ENCODE measurements at places on chromosomes 3 and 15.

DNA sequence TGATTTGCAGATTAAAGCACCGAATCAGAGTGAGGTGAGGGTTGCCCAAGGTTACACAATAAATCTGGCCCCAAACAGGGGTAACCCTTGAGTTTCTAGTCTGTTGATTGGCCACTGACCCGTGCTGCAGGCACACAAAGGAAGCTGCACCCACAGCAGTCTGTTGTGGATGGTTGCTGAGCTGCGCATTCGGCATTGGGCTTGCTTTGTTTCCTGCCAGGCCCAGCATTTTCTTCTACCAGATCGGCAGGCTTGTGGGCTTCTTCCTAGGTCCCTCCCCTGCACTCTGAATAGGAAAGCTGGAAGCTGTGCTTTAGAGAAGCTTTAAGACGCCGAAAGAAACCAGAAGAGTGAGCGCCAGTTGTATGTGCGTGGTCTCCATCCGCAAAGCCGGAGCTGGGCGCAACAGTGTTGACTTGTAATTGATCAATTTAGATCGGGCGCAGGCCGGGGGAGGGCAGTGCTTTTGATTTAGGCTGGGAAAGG is 12.1 kb downstream of the B3GNT5 start:
- no peak for DNase-seq

- DNase-seq = no peak
Measured at GRCh38 chr3:31743331-31744089, 210.8 kb downstream of the STT3B start.

DNA sequence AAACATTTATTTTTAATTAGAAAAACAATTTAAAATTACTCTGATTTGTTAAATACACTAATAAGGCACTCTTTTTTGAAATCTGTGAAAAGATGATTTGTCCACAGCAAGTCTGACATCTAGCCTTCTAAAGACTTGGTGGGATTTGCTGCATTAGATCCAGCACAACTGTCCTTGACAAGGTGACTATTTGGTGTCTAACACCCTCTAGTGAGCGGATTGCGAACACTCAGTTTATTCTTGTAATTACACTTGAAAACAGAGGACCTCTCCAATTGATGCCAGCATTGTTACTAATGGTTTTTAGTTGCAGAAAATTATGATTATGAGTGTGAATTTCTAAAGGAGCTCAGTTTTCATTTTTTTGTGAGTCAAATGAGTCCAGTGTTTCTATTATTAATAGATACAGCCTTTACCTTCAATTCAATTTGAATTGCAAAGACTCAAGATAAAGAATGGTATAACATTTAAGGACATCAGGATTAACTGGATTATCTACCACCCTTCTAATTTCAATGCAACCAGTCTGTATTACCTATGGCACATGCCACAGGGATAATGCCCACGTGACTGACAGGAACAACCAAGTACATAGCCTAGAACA is 29.7 kb upstream of the STRIT1 start:
- DNase-seq = peak; percentile 26

- DNase-seq = no peak
Measured at GRCh38 chr3:129476586-129476985, 36.6 kb downstream of the IFT122 start.

- DNase-seq = no peak
Measured at GRCh38 chr15:100131321-100132224, 210.2 kb downstream of the ADAMTS17 start.

DNA sequence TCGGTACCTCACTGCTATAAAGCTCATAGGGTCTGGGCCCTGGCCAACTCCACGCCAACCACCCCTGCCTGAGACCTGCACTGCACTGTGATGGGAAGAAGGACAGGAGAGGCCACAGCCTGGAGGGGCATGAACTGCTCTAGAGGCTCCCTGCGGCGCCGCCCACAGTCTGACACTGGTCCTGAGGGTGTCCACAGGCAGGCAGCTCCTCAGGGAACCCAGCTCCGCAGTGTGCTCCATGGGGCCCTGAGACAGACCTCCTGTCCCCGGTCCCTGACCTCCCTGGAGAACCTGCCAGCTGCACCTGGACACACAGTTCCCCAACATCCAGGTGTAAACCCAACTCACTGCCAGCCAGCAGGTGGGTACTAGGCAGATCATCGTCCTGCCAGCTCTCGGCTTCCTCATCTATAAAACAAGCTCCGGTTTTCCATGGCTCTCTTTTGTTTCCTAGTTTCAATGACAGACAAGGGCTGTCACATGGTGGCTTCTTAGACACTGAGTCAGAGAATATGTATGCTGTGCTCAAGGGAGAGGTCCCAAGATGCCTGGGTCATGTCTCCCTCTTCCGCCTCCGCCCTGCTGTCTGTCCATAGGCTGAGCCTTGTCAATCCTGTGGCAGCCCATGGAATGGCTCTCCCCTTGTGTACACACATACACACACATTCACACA is 5.1 kb upstream of the HAPLN3 start:
- DNase-seq = peak; percentile 69

DNA sequence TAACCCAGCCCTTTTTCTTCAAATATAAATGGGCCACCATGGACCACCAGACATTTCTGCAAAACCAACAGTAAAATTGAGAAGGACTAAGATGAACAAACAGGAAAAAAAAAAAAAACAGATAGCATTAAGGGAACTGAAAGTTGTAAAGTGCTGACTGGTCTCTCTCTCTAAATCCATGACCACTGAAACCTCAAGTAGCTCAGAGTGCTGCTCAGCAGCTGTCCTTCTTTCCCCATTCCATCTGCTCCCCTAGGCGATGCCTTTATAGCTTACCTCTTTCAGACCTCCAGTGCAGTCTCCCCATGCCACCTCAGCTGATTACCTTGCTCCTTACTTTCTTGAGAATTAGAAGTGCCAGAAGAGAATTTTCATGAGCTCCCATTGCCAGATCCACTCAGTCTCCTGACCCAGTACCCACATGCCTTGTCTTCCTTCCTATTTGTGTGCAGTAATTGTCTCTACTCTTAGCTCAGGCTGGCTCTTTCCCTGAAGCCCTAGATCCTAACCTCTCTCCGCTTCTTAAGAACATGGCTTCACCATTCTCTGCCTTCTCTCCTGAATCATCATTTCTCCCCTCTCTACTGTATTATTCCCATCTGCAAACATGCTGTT is 23.9 kb upstream of the XIRP1 start:
- no peak for DNase-seq

DNA sequence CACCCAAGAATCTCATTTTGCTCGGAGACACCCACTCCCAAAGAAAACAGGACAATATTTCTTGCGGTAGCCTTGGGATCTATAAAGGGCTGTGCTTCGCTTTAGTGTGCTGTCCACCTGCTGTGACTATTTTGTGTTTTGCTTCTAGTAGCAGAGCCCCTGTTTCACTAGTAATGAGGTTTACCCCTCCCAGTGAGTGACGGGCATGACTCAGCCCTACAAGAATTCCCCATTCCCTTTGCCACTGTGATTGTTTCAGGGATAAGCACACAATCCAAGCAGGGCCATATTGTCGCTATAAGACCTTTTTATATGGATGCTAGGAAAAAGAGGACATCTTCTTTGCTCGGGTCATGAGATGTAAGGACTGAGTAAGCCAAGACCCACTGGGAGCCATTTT is 62.5 kb upstream of the FOXB1 start:
- DNase-seq = no peak

DNA sequence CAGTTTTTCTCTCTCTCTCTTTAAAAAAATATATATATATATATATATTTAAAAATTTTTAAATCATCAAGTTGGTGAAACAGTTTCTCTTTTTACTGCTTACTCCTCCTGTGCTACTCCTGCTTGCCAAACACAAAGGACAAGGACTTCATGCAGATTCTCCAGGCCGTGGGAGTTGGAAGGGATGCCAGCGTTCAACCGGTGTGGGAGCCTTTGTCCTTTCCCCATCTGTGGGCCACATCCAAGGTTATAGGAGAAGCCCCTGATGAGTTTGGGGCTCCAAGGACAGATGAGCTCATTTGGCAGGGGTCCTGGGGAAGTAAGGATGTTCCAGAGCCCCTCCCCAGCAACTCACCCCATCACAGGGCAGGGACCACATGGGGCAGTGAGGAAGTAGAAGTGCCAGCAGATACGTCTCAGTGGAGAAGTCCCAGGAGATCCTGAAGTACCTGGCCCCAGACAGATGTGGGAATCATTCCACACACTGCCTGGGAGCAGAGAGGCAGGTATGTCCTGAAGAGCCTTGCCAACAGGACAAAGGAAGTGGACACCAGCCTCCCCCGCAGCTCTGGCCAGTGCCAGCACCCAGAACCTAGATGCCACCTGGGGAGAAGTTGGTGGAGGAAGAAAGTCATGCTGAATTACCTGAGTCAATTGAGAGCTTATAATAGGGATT is 36.6 kb downstream of the CCK start:
- no peak for DNase-seq

GRCh38 chr15:56496635-56497034 is 31.7 kb upstream of the MNS1 start:
- DNase-seq = no peak

DNA sequence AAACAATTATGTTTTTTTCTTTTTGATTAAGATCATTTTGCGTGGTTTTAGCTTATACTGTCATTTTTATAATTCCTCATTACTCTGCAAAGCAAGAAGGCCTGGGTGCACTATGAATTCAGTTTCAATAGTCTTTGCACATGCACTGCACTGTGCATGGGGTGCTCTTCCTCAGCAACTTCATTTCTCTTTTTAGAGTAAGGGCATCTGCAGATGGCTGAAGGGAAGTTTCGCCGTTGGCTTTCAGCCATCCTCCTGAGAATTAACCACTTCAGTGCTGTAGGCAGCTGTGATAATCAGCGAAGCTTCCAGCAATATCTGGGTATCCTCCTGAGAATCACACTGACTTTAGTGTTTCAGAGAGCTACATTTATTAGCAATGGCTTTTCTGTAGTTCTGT is 284.8 kb downstream of the GBE1 start:
- no peak for DNase-seq

- peak; percentile 97 for DNase-seq
Measured at GRCh38 chr15:59191855-59192237, 14.8 kb upstream of the LDHAL6B start.

Data from epithelial cell of prostate (primary cell).